ENCODE measurements at places on chromosomes 5 and 9. TPM values are rescaled to one million over a fixed set of nuclear protein-coding genes. Genes with fewer than 3 reads are reported as not detected.

GRXCR2 gene
- total RNA-seq: not detected

MCIDAS gene
- not detected for total RNA-seq

ADAM19 gene
- 43.7 TPM for total RNA-seq

SWI5 gene
- total RNA-seq: 26.9 TPM

SH2D3C gene
- 77.8 TPM for total RNA-seq

MAMDC4 gene
- total RNA-seq: 5.1 TPM

GRM6 gene
- not detected for total RNA-seq

IL5 gene
- total RNA-seq: not detected

ZCCHC7 gene
- 17.9 TPM for total RNA-seq

KCNT1 gene
- not detected for total RNA-seq

PDLIM4 gene
- 31.0 TPM for total RNA-seq

FAM170A gene
- total RNA-seq: not detected

PCDHGA4 gene
- total RNA-seq: 2.2 TPM

SLC6A18 gene
- total RNA-seq: not detected

CCDC171 gene
- 0.98 TPM for total RNA-seq

PCDHB15 gene
- total RNA-seq: 0.65 TPM
